ENCODE measurements at places on chromosomes 4 and X.

DNA sequence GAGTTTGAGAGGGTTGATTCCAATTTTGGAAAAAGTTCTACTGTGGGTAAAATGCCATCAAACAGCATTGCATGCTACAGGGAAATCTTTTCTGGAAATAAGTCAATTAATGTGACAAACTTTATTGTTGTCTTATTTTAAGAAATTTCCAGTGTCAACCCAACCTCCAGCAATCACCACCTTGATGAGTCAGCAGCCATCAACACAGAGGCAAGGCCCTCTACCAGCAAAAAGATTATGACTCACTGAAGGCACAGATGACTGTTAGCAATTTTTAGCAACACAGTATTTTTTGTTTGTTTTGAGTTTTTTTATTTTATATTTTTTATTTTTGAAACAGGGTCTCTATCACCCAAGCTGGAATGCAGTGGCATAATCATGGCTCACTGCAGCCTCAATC is 165.4 kb upstream of the C1QTNF7 start:
- H3K36me3 ChIP-seq: no peaks in the 10 kb centered on the region
- H3K4me3 ChIP-seq: no peak overlapping the region
- peaks cover 2% of the 10 kb centered on the region for H3K27me3 ChIP-seq
- H3K27ac ChIP-seq: no peak overlapping the region
- no peak for DNase-seq

DNA sequence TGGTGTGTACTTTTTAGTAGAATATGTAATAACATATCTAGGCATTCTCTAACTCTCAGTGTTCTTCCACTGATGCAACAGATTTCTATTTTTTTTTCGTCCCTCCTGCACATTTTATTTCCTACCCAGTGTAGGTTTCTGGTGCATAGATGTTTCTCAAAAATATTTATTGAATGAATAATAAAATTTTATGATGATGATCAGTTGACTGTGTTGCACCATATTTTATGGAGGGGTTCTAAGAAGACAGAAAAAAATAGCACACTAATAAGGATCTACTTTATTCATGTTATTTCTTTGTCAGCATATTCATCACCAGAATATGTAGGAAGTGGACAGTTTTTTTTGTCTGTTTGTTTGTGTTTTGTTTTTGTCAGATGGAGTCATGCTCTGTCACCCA is 2529.3 kb downstream of the ARAP2 start:
- no peaks in the 10 kb centered on the region for H3K27me3 ChIP-seq
- no peak overlapping the region for H3K4me3 ChIP-seq
- no peaks in the 10 kb centered on the region for H3K36me3 ChIP-seq
- DNase-seq: no peak
- H3K27ac ChIP-seq: no peak overlapping the region

DNA sequence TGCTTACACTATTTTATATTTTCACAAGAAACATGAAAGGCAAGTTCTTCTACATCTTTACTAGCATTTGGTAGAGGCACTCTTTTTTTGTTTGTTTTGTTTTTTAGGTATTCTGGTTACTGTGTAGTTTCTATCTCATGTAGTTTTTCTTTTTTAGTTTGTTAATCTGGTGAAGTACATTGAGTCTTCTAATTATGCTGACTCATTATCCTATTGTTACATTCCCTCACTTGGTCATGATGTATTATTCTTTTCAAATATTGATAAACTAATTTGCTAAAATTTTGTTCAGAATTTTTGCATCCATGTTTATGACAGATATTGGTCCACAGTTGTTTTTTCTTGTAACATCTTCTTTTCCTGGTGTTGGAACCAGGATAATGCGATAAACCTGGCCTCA is 4.7 kb downstream of the GK2 start:
- DNase-seq: no peak
- H3K27ac ChIP-seq: no peak overlapping the region
- H3K4me1 ChIP-seq: no peaks in the 10 kb centered on the region
- no peaks in the 10 kb centered on the region for H3K36me3 ChIP-seq
- H3K27me3 ChIP-seq: no peaks in the 10 kb centered on the region

DNA sequence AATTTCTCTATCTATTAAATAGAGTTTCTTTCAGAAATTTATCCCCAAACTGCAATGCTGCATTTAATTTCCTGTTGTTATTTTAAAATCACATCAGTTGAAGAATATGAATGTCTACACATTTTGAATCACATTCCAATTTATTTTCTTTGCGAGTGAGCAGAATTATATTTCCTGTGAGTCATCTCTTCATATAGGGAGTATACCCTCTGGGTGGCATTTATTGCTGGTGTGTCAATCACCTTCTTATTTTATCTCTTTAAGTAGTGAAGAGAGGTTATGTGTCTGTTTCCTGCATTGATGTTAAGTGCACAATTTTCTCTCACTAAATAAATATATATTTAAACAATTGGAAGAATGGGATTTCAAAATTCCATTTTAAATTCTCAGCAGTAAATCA is 511.0 kb upstream of the ATOH1 start:
- H3K4me3 ChIP-seq: no peak overlapping the region
- no peaks in the 10 kb centered on the region for H3K4me1 ChIP-seq
- no peaks in the 10 kb centered on the region for H3K36me3 ChIP-seq
- no peak for DNase-seq
- no peaks in the 10 kb centered on the region for H3K27me3 ChIP-seq

GRCh38 chr4:102299354-102300107 is 45.8 kb downstream of the SLC39A8 start:
- no peak overlapping the region for H3K4me3 ChIP-seq
- H3K4me1 ChIP-seq: peaks cover 1% of the 10 kb centered on the region
- H3K27ac ChIP-seq: no peak overlapping the region
- DNase-seq: peak; percentile 26
- no peaks in the 10 kb centered on the region for H3K27me3 ChIP-seq

GRCh38 chr4:74197080-74197479 is 39.2 kb downstream of the MTHFD2L start:
- H3K4me3 ChIP-seq: no peak overlapping the region
- H3K36me3 ChIP-seq: no peaks in the 10 kb centered on the region
- no peak for DNase-seq
- H3K27ac ChIP-seq: no peak overlapping the region
- H3K4me1 ChIP-seq: peaks cover 3% of the 10 kb centered on the region
- no peaks in the 10 kb centered on the region for H3K27me3 ChIP-seq

- no peaks in the 10 kb centered on the region for H3K27me3 ChIP-seq
- H3K4me1 ChIP-seq: peaks cover 7% of the 10 kb centered on the region
- no peak overlapping the region for H3K4me3 ChIP-seq
- DNase-seq: no peak
Measured at GRCh38 chrX:23013366-23013765, 13.6 kb downstream of the DDX53 start.

DNA sequence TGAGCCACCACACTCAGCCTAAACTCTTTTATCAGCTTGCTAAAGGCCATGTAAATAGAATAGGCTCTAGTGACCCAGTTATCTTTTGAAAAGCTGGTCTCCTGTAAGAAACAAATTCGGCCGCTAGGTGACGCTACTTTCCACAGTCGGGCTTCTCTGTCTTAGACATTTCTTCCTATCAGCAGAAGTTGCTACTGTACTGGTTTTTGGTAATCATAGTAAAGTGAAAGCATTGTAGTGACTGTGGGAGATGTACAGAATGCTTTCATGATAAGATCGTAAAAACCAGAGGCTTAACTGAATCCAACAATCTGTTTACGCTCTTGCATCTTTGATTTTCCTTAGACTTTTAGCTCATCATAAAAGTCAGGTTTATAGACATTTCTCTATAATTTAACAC is 82.6 kb downstream of the GK start:
- peaks cover 6% of the 10 kb centered on the region for H3K36me3 ChIP-seq
- H3K4me1 ChIP-seq: no peaks in the 10 kb centered on the region
- DNase-seq: peak; percentile 53

DNA sequence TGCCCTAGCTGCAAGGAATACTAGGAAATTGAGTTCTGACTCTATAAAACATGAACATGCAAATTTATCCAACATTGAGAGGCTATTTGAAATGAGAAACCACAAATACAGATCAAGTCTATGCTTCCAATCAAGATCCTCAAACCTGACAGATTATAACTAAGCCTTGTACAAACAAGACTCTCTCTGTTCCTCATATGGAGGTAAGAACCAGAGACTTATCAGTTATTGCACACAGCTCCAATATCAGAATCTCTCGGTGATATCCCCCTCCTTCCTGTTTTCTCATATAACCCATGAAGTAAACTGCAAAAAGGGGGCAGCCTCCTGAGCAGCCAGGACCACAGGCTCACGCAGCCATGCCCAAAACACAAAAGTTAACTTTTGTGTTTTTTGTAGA is 36.5 kb downstream of the FBXW7 start:
- H3K36me3 ChIP-seq: peaks cover 8% of the 10 kb centered on the region
- H3K4me3 ChIP-seq: no peak overlapping the region
- peaks cover 28% of the 10 kb centered on the region for H3K4me1 ChIP-seq
- no peak for DNase-seq
